ENCODE measurements at places on chromosomes 6 and 20. TPM values are rescaled to one million over a fixed set of nuclear protein-coding genes. Genes with fewer than 3 reads are reported as not detected.

- no peak for DNase-seq
Observed at GRCh38 chr6:68754681-68755213, 119.7 kb downstream of the ADGRB3 start.

DNA sequence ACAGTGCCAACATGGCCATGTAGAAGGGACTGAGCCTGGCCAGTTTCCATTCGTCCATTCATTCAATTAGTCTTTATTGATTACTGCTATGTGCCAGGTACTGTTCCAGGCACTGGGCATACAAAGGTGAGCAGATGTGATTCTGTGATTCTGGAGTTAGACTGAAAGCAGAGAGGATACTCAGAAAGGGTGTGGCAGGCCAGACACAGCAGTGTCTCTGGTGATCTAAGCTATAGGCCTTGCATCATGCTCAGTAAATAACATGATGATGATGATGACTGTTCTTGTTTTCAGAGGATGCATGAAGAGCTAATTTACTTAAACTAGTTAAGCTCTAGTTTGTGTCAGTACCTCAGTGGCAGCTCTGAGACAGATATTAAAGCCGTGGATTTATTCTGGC is 31.4 kb upstream of the FUCA2 start:
- no peak for DNase-seq

DNA sequence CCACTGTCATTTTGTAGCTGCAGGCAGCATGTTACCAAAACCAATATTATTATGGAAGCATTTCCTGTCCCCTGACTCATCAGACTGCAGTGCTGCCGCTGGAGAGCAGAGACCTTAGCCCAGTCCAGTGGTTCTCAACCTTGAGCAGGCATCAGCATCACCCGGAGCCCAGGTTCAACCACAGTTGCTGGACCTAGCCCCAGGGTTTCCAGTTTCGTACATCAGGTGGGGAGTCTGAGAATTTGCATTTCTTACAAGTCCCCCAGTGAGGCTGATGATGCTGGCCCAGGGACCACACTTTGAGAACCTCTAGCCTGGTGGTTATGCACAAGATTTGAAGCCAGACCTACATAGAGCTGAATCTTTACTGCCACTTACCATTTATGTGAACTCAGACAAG is 47.3 kb downstream of the LY86 start:
- DNase-seq, result no peak

The LINC00237 gene
- total RNA-seq, result 4.3 TPM

The SCRT2 gene
- not detected for total RNA-seq

DNA sequence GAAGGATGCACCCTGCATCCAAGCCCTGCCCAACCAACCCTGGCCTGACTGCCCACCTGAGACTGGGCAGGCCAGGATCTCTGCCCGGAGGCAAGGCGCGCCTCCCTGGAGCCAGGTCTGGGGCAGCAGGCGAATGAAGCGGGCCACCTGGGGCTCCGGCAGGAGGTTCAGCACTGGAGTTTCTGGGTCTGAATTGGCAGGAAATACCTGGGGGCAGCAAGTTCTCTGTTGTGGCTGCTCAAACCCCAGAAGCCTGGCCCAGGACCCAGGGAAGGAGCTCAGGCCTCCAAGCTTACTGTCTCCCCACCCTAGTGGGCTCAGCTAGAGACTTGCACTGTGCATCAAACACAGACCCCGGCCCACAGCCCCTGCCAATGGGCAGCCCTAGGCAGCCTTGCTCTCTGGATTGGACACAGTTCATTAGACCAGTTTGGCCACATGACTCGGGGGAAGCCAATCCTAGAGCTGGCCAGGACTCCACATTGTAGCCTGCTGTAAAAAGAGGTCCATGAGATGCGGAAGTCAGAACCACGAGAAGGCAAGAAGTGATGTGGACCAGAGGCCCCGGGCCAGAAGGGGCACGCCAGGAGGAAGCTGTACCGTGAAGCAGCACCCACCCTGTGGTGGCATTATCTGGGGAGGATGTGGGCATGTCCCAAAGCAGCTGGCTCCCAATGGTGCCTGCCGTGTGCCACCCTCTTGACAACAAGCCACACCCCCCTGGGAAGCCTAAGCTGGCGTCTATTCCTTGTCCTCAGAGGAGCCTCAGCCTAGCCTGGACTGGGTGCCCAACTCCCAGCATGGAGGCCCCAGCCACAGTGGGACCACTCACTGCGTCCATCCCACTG is 3.1 kb downstream of the CPXM1 start:
- DNase-seq, result no peak

- no peak for DNase-seq
Observed at GRCh38 chr20:46375771-46376170, 30.6 kb downstream of the ELMO2 start.

The SAMD3 gene
- 9.1 TPM for total RNA-seq

GRCh38 chr6:157531169-157531985 is 150.4 kb downstream of the ZDHHC14 start:
- no peak for DNase-seq

DNA sequence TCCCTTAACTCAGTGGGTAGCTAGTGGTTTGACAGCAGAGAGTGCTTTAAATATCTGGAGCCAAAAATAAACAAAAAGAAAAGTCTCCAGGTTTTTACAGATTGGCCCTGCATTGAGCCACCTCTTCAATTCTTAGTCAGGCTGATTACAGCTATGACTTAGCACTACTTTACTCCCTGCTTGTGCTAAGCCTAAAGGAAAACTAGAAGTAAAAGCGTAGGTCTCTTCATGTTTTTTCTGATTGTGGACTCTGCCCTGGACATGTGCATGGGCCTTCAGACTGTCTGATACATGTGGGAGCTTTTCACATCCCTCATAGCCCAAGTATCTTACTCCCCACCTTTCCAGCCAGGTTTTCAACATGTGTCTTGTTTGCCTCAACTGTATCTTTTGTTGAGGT is 33.3 kb downstream of the KPNA5 start:
- no peak for DNase-seq

DNA sequence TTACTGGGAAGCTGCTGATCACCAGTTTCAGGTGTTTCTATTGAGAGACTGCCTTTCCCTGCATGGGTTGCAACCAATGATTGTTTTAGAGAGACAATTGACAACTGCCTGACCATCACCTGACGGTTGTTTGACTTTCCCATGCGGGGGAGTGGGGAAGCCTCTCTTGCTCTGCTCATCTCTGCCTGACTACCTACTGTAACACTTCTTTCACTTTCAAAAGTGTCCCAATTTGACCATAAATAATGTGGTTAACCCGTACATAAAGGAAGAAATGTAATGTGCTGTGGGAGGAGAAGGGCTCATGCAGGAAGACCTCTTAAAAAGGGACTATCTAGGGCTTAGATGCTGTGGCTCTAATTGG is 122.1 kb upstream of the PHACTR1 start:
- no peak for DNase-seq

GRCh38 chr20:37198932-37199660 is 19.7 kb upstream of the MROH8 start:
- DNase-seq, result no peak

DNA sequence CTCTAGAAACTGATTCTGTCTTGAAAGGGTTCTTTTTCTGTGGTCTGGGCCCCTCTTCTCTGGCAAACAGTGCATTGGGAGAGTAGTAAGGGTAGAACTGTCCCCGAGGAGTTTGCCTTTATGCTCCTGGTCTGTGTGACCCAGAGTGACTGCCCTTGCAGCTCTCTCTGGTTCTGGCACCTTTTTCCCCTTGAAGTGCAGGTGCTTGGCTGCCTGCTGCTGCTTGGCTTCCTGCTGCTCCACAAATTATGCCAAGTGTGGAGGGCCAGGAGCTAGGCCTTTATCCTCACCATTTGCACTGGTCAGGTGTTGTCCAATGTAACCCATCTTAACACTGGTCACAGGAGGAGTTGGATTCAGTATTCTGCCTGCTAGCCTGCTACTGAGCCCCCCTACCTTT is 11.2 kb downstream of the KIZ start:
- no peak for DNase-seq

The ANKRD66 gene
- total RNA-seq, result 9.4 TPM

The DEFB124 gene
- not detected for total RNA-seq

The TXNDC5 gene
- total RNA-seq, result 432 TPM
